ENCODE measurements at places on chromosomes 16 and 17.

GRCh38 chr16:46736695-46737094 lies 11.4 kb downstream of the MYLK3 start:
- no peak for DNase-seq

GRCh38 chr17:78777881-78778280 lies 4.2 kb downstream of the CYTH1 start:
- peak; percentile 74 for DNase-seq

GRCh38 chr17:37551788-37552187 lies 57.4 kb downstream of the SYNRG start:
- no peak for DNase-seq

GRCh38 chr17:52027620-52028295 lies 130.8 kb downstream of the CA10 start:
- DNase-seq, result no peak

GRCh38 chr16:89320782-89321501 lies 103.4 kb downstream of the ZNF778 start:
- DNase-seq, result no peak

GRCh38 chr16:89618109-89618998 lies 4.9 kb downstream of the DPEP1 start:
- no peak for DNase-seq

GRCh38 chr17:42325026-42325425 lies 36.7 kb downstream of the STAT5A start:
- DNase-seq, result no peak

GRCh38 chr16:52948946-52949345 lies 103.8 kb downstream of the CHD9NB start:
- no peak for DNase-seq

Measured in CD4-positive, alpha-beta T cell treated with Interleukin-4 for 1 hour (primary cell).